CD4-positive, alpha-beta T cell (primary cell): ENCODE measurements at places on chromosomes 12 and 14. TPM values are rescaled to one million over a fixed set of nuclear protein-coding genes. Genes with fewer than 3 reads are reported as not detected.

GRCh38 chr14:100236881-100237280 lies 2.1 kb upstream of the YY1 start:
- H3K27me3 ChIP-seq, result no peaks in the 10 kb centered on the region
- H3K27ac ChIP-seq, result peak overlapping the region; percentile 14
- DNase-seq, result no peak
- peaks cover 40% of the 10 kb centered on the region for H3K4me1 ChIP-seq

- H3K4me3 ChIP-seq, result no peak overlapping the region
- H3K27me3 ChIP-seq, result no peaks in the 10 kb centered on the region
- no peak overlapping the region for H3K27ac ChIP-seq
- H3K4me1 ChIP-seq, result no peaks in the 10 kb centered on the region
These were observed 19.9 kb downstream of the DAAM1 start for GRCh38 chr14:59208224-59208814.

- no peaks in the 10 kb centered on the region for H3K36me3 ChIP-seq
- no peak for DNase-seq
- H3K4me1 ChIP-seq, result no peaks in the 10 kb centered on the region
- no peak overlapping the region for H3K4me3 ChIP-seq
- H3K27ac ChIP-seq, result no peak overlapping the region
These were observed 25.9 kb downstream of the RHOF start for GRCh38 chr12:121767525-121768016.

GRCh38 chr12:6266971-6267721 lies 43.3 kb upstream of the PLEKHG6 start:
- H3K27ac ChIP-seq, result no peak overlapping the region
- H3K27me3 ChIP-seq, result no peaks in the 10 kb centered on the region
- no peak overlapping the region for H3K4me3 ChIP-seq
- no peaks in the 10 kb centered on the region for H3K36me3 ChIP-seq

The PIP4P1 gene
- total RNA-seq, result 83.9 TPM

DNA sequence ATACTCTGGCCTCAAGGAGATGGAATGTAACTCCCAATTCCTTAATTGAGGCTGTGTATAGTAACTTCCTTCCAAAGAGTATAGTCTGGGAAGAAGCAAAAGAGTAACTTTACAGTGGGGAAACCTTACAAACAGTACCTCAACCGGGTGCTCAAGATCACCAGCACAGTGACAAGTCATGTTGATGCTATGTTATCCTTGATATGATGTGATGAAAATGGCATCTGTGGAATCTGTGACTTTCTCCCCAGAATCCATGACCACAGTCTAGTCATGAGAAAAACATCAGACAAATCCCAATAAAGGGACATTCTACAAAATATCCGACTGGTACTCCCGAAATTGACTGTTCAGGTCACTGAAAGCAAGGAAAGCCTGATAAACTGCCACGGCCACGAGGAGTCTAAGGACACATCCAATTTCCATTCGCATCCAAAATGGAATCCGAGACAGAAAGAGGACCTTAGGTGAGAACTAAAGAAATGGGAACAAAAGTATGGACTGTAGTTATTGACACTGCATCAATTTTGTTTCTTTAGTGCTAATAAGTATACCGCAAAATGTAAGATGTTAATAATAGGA lies 97.3 kb upstream of the FRMD6 start:
- no peaks in the 10 kb centered on the region for H3K36me3 ChIP-seq
- H3K4me1 ChIP-seq, result no peaks in the 10 kb centered on the region
- H3K27me3 ChIP-seq, result peaks cover 8% of the 10 kb centered on the region
- H3K4me3 ChIP-seq, result no peak overlapping the region
- H3K27ac ChIP-seq, result no peak overlapping the region
- DNase-seq, result no peak

DNA sequence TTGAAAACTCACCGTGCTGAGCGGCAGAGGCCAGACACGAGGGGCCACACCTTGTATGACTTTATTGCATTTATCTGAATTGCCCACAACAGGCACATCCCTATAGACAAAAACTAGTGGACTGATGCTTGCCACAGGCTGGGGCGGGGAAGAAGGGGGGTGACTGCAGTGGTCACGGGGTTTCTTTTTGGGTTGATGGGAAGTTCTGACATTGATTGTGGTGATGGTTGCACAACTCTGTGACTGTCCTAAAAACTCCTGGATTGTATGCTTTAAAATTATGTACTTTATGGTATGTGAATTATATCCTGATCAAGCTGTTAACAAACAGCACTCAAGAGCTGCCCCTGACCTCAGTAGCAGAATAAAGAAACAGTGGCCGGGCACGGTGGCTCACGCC lies 25.7 kb downstream of the DHX37 start:
- DNase-seq, result no peak
- no peak overlapping the region for H3K4me3 ChIP-seq
- no peaks in the 10 kb centered on the region for H3K4me1 ChIP-seq
- no peaks in the 10 kb centered on the region for H3K27me3 ChIP-seq
- H3K36me3 ChIP-seq, result peaks cover 58% of the 10 kb centered on the region

The AMN gene
- 2.8 TPM for total RNA-seq

DNA sequence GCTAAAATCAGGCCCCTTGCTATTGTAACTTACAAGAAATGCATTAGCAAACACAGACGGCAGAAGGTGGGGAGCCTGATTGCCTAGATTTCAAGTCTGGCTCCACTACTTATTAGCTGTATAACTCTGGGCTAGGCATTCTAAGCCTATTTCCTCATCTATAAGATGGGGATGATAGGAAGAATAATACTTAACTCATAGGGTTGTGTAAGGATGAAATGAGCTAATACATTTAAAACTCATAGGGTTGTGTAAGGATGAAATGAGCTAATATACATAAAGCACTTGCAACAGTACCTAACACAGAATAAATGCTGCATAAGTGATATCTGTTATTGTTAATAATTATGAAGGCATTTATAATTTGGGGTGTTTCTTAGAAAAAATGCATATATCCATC lies 60.1 kb upstream of the DIO2 start:
- H3K27ac ChIP-seq, result no peak overlapping the region
- H3K4me1 ChIP-seq, result no peaks in the 10 kb centered on the region
- H3K4me3 ChIP-seq, result no peak overlapping the region

- no peak overlapping the region for H3K4me3 ChIP-seq
- H3K27me3 ChIP-seq, result no peaks in the 10 kb centered on the region
- peaks cover 8% of the 10 kb centered on the region for H3K4me1 ChIP-seq
- H3K27ac ChIP-seq, result no peak overlapping the region
- peaks cover 12% of the 10 kb centered on the region for H3K36me3 ChIP-seq
These were observed 17.4 kb downstream of the PLXNC1 start for GRCh38 chr12:94165670-94166364.

GRCh38 chr14:37457334-37457733 lies 137.7 kb downstream of the FOXA1 start:
- H3K27me3 ChIP-seq, result no peaks in the 10 kb centered on the region
- H3K4me3 ChIP-seq, result no peak overlapping the region
- no peak overlapping the region for H3K27ac ChIP-seq
- H3K36me3 ChIP-seq, result no peaks in the 10 kb centered on the region
- H3K4me1 ChIP-seq, result no peaks in the 10 kb centered on the region

The TAS2R30 gene
- 4.9 TPM for total RNA-seq

DNA sequence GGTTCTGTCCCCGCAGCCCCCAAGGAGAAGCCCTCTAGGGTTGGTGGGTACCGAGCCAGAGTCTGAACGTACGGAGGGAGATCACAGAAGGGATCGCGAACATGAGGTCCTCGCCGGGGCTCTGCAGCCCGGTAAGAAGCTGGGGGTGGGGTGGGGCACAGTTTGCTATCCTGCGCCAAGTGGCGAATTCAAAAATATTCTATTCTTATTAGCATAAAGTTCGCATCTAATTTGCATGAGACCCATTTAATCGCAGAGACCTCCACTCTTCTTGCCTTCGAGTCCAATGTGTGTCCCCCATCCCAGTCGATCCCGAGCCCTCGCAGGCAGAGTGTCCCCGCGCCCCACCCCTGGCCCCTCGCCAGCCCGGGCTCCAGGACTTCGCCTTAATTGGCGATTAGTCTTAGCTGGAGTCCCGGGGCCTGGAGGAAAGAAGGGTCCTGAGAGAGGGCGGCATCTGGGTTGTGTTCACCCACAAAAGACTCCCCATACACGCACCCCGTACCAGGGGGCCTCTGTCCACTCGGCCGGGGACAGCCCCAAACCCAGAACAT lies 604 bp upstream of the ARHGEF25 start:
- peak overlapping the region; percentile 56 for H3K4me3 ChIP-seq
- H3K4me1 ChIP-seq, result peaks cover 20% of the 10 kb centered on the region
- peaks cover 29% of the 10 kb centered on the region for H3K27me3 ChIP-seq
- no peaks in the 10 kb centered on the region for H3K36me3 ChIP-seq

The OR6C70 gene
- not detected for total RNA-seq

DNA sequence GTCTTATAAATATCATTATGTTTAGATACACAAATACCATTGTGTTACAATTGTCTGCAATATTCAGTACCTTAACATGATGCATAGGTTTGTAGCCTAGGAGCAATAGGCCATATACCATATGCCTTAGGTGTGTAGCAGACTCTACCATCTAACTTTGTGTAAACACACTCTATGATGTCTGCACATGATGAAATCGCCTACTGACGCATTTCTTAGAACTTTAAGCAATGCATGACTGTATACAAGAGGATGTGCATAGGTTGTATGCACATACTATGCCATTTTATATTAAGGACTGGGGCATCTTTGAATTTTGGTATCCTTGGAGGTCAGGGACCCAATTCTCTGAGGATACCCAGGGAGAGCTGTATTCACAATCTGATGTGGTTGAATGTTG lies 10.1 kb upstream of the BTG1 start:
- no peaks in the 10 kb centered on the region for H3K36me3 ChIP-seq
- DNase-seq, result no peak
- H3K27me3 ChIP-seq, result no peaks in the 10 kb centered on the region
- peaks cover 13% of the 10 kb centered on the region for H3K4me1 ChIP-seq

GRCh38 chr14:21367582-21368144 lies 16.2 kb downstream of the SUPT16H start:
- DNase-seq, result no peak
- H3K27me3 ChIP-seq, result no peaks in the 10 kb centered on the region
- no peak overlapping the region for H3K27ac ChIP-seq

GRCh38 chr12:55492078-55492477 lies at the start of gene OR6C68:
Gene OR6C68 (plus strand): TSS chr12:55492378. CDS start chr12:55492378, 0 bp downstream.
- no peak within 1 kb of the TSS for H3K27ac ChIP-seq
- H3K4me1 ChIP-seq, result no peaks in the 10 kb centered on the region
- no peak within 1 kb of the TSS for H3K4me3 ChIP-seq
- DNase-seq, result no peak
- no peaks in the 10 kb centered on the region for H3K27me3 ChIP-seq
- no peaks in the 10 kb centered on the region for H3K36me3 ChIP-seq

The P3H3 gene
- total RNA-seq, result 4.1 TPM

- no peak overlapping the region for H3K27ac ChIP-seq
- no peaks in the 10 kb centered on the region for H3K36me3 ChIP-seq
- H3K27me3 ChIP-seq, result no peaks in the 10 kb centered on the region
- no peak for DNase-seq
- H3K4me1 ChIP-seq, result no peaks in the 10 kb centered on the region
These were observed 17.9 kb downstream of the SERPINA1 start for GRCh38 chr14:94370524-94370910.

DNA sequence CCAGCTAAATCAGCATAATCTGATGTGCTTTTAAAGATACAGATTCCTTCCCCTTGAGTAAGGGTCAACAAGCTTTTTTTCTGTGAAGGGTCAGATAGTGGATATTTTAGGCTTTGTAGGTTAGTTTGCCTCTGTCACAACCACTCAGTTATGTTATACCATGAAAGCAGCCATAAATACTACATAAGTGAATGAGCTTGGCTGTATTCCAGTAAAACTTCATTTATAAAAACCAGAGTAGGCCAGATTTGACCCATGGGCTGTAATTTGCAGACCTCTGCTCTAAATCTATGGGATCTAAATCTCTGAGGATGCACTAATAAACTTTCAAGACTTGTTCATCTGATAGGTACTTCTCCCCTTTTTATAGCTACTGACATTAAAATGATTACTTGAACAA lies 47.7 kb downstream of the LEMD3 start:
- no peaks in the 10 kb centered on the region for H3K4me1 ChIP-seq
- H3K27me3 ChIP-seq, result no peaks in the 10 kb centered on the region
- H3K27ac ChIP-seq, result no peak overlapping the region
- H3K4me3 ChIP-seq, result no peak overlapping the region
- DNase-seq, result no peak
- peaks cover 49% of the 10 kb centered on the region for H3K36me3 ChIP-seq

DNA sequence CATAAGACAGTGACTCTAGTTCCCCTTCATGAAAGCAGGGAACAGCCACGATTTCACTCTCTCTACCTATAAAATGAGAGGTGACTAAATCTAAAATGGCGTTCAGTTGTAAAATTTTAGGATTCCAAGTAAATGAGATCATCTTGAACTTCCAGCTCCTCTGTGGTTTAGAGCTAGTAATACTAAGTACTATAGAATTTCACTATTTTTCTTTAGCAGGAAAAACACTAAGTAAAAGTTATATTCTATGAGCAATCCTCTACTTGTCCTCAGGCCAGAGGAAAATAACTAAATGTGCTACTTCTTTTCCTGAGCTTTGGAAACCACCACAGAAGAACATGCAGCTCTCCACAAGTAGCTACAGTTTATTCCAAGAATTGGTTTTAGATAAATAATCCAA lies 55.6 kb downstream of the NIN start:
- H3K4me3 ChIP-seq, result no peak overlapping the region
- DNase-seq, result no peak
- peaks cover 16% of the 10 kb centered on the region for H3K4me1 ChIP-seq
- peaks cover 67% of the 10 kb centered on the region for H3K36me3 ChIP-seq

The C12orf54 gene
- total RNA-seq, result not detected

The KRT73 gene
- 69.7 TPM for total RNA-seq

DNA sequence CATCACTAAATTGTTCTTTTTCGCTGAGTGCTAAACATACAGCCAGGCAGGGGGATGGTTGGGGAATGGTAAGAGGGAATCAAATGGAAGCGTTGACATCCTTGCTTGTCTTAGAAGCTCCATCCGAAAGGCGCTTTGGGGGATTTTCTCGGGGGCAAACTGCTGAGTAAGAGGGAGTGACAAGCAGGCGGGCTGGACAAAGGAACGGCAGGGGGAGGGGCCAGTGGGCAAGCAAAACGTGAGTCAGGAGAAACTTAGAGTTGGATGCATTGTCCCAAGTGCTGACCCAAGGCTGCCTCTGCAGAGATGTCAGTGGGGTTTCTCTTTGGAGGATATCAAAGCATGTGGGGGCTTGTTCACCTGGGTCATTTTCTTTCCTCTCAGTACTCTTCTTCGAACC lies 480.5 kb downstream of the VRK1 start:
- H3K36me3 ChIP-seq, result no peaks in the 10 kb centered on the region
- no peak overlapping the region for H3K4me3 ChIP-seq
- H3K27ac ChIP-seq, result no peak overlapping the region
- no peaks in the 10 kb centered on the region for H3K27me3 ChIP-seq
- peaks cover 11% of the 10 kb centered on the region for H3K4me1 ChIP-seq
